Muscle of back (tissue), 13 donors: ENCODE measurements at places on chromosomes 11 and 22.

DNA sequence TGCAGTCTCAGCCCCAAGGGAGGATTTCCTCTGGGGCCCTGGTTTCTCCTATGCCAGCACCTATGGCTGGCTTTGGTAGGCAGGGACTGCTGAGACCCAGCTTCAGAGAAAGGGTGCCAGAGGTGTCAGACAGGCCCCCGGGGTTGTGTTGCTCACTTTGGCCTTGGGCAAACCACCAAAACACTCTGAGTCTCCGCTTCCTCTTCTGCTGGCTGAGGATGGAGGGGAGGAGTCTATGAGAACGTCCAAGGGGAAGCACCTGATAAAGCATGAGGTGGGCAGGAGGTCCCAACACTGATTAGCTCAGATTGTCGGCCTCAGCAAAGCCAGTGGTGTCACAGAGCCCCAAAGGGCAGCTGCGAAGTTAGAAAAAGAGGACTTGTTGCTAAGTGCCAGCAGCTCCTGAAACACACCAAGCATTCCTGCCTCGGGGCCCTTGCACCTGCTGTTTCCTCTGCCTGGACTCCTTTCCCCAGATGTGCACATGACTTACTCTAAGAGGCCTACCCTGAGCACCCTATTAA, 10.5 kb downstream of the SMTNL1 start:
- DNase-seq, result no peak

DNA sequence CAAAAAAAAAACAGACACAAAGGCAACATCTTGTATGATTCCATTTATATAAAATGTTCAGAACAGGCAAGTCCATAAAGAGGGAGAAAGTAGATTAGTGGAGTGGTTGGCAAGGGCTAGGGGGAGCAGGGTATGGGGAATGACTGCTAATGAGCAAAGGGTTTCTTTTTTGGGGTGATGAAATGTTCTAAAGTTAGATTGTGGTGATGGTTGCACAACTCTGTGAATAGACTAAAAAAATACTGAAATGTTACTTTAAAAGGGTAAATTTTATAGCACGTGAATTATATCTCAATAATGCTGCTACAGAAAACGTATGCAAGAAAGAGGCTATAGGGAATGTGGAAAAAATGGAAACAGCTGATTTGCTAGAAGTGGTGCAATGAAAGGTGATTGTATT, 155.1 kb downstream of the TENM4 start:
- DNase-seq, result no peak

DNA sequence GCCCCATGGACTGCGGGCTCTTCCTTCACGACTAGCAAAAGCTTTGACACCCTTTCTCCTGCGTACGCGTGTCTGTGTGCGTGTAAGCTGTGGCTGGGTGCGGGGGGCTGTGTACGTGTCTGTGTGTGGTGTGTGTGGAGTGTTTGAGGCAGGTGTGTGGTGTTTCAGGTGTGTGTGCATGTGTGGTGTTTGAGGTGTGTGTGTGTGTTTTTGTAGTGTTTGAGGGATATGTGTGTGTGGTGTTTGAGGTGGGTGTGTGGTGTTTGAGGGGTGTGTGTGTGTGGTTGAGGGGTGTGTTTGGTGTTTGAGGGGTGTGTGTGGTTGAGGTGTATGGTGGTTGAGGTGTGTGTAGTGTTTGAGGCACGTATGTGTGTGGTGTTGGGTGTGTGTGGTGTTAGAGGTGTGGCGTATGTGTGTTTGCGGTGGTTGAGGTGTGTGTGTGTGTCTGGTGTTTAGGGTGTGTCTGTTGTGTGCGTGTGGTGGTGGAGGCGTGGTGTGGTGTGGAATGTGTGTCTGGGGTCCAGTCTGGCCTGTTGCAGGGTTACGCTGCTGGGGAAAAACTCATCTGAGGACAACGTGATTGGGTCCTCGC, 687 bp upstream of the ARSA start:
- DNase-seq, result no peak

- DNase-seq, result no peak
These were observed 866 bp downstream of the MED17 start for GRCh38 chr11:93784935-93785360.

DNA sequence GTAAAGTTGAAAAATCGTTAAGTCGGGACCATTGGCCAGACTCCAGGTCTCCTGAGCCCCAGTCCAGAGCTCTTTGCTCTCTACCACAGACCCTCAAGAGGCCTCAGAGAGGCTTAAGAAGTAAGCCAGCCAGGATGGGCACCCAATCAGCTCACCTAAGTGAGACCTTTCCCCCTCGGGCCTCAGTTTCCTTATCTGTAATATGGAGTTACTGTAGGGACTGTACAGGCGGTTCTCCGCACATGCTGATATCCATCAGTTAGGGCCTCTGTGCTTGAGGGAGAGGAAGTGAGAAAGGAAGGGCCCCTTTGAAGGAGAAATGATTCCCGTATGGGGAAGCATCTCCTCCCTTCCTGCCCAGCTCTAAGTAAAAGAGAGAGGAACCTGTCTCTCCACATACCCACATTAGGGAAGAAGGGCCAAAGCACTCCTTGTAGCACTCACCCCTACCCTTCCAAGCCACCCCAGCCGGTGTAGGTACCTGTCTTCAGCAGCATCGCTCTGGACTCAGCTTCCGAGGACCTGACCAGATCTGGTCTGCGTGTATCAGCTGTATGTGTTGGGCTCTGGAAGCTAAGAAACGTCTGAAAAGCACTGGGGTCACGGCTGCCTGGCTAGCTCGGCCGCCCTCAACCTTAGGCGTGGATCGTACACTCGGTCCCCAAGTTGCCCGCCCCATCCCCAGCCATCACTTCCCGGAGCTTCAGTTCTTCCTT, 653 bp downstream of the NAGA start:
- DNase-seq, result no peak

GRCh38 chr11:1694064-1694845, 2.7 kb upstream of the KRTAP5-6 start:
- DNase-seq, result peak; percentile 86

- DNase-seq, result peak; percentile 85
These were observed 57.6 kb downstream of the FBXO7 start for GRCh38 chr22:32531931-32532819.

- DNase-seq, result no peak
These were observed 5.3 kb downstream of the SPTBN2 start for GRCh38 chr11:66723693-66724092.
